Transverse colon (tissue), 4 donors: ENCODE measurements at places on chromosomes 11 and 22. TPM values are rescaled to one million over a fixed set of nuclear protein-coding genes. Genes with fewer than 3 reads are reported as not detected.

GRCh38 chr11:34270711-34271110 is 87.1 kb downstream of the ABTB2 start:
- no peak overlapping the region for H3K27ac ChIP-seq
- no peak overlapping the region for H3K4me3 ChIP-seq
- DNase-seq, result no peak

DNA sequence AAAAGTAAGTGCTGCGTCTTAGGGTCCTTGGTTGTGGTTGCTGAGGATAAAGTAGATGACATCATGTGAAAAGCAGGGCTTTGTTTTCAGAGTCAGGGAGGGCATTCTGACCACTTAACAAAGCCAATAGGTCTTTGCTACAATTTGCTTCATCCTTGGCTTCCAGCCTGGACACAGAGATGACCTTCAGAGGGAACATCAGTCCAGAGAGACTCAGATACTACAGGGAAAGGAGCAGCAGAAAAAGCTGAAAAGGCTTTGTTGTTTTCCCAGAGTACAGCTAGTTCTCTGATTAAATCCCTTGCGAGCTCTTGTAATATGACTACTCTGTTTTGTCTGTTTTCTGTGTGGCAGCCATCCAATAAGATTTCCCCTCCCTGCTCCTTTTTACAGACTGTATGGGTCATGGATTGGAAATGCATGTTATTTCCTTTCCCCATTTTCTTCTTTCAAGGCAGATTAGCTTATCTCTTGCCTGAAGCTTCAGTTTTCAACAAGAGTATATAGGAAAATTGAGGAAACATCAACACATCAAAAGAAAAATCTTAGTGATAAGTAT is 31.9 kb downstream of the ATG13 start:
- peak; percentile 31 for DNase-seq
- H3K4me1 ChIP-seq, result no peaks in the 10 kb centered on the region
- H3K27me3 ChIP-seq, result no peaks in the 10 kb centered on the region
- H3K4me3 ChIP-seq, result no peak overlapping the region
- H3K27ac ChIP-seq, result peak overlapping the region; percentile 69

DNA sequence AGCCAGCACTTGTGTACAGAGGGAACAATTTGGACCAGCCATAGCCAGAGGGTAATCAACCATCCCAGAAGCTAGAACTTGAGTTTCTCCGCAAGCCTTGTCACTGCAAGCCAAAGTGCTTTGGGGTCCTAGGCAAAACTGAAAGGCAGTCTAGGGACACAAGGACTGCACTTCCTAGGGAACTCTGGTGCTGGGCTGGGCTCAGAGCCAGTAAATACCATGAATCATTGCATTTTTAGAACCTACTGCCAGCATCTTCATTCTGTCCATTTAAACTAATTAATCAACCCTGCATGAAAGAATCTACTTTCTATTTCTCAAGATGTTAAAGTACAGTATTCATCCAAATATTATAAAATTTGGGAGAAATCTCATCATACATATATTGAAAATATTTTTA is 20.0 kb downstream of the PATE3 start:
- H3K36me3 ChIP-seq, result no peaks in the 10 kb centered on the region
- H3K27ac ChIP-seq, result no peak overlapping the region
- no peak overlapping the region for H3K4me3 ChIP-seq
- no peaks in the 10 kb centered on the region for H3K27me3 ChIP-seq

DNA sequence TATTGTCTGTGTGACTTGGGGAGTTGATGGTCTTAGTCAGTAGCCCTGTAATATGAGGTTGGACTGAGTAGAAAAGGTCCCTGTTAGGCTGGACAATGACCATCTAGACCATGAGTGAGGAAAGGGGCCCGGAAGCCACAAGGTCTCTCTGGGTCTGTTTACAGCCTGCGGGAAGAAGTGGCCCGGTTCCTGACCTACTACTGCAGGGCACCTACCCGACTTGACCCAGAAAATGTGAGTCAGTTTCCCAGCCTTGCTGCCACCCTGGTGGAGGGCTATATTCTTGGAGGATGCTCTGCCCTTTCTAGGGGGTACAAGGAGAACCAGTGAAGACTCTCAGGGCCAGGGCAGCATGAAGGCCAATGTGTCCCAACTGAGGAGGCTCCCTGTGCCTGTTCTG is 3.4 kb downstream of the ACCSL start:
- H3K4me1 ChIP-seq, result no peaks in the 10 kb centered on the region
- H3K27ac ChIP-seq, result no peak overlapping the region
- no peaks in the 10 kb centered on the region for H3K36me3 ChIP-seq
- no peak overlapping the region for H3K4me3 ChIP-seq
- no peak for DNase-seq

DNA sequence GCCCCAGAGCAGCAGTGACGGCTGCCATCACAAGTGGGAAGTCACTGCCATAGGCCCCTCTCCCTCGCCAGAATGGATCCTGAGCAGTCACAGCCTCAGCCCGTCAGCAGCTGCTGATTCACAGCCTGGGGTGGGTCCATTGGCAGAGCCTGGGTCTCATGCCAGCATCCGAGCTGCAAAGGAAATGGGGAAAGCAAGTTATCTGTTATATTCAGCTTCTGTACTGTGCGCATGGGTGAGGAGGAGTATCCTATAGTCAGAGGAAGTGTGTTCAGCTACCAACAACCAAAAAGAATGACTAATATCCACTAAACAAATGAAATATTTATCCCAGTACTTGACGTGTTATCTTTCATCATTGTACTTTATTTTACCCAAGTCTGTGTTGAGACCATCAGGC is 119.7 kb downstream of the RCN1 start:
- H3K27me3 ChIP-seq, result no peaks in the 10 kb centered on the region
- H3K27ac ChIP-seq, result no peak overlapping the region
- H3K36me3 ChIP-seq, result no peaks in the 10 kb centered on the region
- no peak for DNase-seq
- no peaks in the 10 kb centered on the region for H3K4me1 ChIP-seq

- H3K27ac ChIP-seq, result no peak overlapping the region
- peaks cover 2% of the 10 kb centered on the region for H3K4me1 ChIP-seq
Observed at GRCh38 chr11:61009392-61010275, 38.2 kb downstream of the CD6 start.

- H3K27me3 ChIP-seq, result no peaks in the 10 kb centered on the region
- no peaks in the 10 kb centered on the region for H3K4me1 ChIP-seq
- no peak overlapping the region for H3K4me3 ChIP-seq
- no peak for DNase-seq
Observed at GRCh38 chr11:106305458-106305857, 228.0 kb downstream of the AASDHPPT start.

DNA sequence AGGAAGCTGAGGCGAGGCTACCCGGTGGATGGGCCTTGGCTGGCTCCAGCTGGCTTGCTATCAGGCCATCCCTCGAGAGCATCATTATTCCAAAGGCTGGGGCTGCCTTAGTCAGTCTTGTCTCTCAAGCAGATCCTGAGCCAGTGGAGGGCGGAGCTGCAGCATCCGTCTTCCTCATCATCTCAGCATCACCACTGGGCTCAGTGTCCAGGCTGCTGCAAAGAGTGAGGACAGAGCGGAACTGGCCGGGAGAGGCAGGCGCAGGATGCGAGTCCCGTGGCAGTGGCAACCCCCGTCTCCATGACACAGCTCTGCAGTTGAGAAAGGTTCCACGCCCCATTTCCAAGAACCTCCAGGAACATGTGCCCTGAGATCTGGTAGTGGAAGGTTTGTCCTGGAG is 4.4 kb downstream of the TP53I11 start:
- no peak overlapping the region for H3K4me3 ChIP-seq
- H3K27me3 ChIP-seq, result no peaks in the 10 kb centered on the region
- no peak overlapping the region for H3K27ac ChIP-seq
- DNase-seq, result no peak
- no peaks in the 10 kb centered on the region for H3K36me3 ChIP-seq

GRCh38 chr22:35409783-35410662 is 10.1 kb downstream of the MCM5 start:
- no peaks in the 10 kb centered on the region for H3K4me1 ChIP-seq
- H3K36me3 ChIP-seq, result no peaks in the 10 kb centered on the region
- peak overlapping the region; percentile 56 for H3K27ac ChIP-seq
- peak; percentile 52 for DNase-seq

PIWIL4 gene
- total RNA-seq, result 6.7 TPM

CPT1A gene
- total RNA-seq, result 98.9 TPM

CHST1 gene
- 0.40 TPM for total RNA-seq

GAS2 gene
- total RNA-seq, result not detected
